ENCODE measurements at places on chromosomes 7 and 10.

DNA sequence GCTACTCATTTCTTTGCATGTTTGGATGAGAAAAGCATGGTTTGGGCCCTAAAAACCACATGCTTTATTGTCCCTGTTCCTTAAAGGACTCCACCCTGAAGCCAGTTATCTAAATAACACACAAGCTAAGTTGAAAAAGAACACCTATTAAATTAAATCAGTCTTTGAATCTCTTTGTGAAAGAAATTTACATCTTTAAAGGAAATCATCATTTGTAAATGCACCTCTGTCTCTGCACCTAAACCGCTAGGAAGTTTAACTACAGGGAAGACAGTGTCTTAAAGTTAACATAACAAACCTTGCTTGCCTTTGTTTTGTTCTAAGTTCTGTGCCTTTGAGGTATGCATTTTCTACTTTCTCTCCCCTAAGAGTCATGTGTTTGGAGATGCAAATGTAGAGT lies 52.6 kb downstream of the HTR7 start:
- no peak for DNase-seq

- DNase-seq: no peak
Measured at GRCh38 chr10:24448351-24448999, 239.5 kb downstream of the KIAA1217 start.

DNA sequence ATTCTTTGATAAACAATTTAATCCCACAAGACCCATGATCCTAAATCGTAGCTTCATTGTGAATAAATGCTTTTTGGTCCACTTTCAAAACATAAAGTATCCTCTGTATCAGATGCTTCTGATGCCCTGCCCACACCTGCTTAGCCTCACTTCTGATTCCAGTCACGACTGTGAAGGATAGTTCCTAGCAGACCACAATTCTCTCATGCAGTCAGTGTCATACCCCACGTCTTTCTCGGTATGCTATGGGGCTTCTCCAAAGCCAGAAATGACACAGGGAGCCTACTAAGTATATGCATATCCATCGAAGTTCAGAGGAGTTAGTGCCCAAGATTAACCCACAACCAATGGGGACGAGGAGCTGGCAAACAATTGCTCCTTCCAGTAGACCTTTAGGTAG lies 27.6 kb upstream of the CTNNA3 start:
- no peak for DNase-seq

GRCh38 chr10:70317272-70317942 lies 33.6 kb upstream of the NPFFR1 start:
- no peak for DNase-seq

- DNase-seq: no peak
Measured at GRCh38 chr10:86300931-86301830, 65.4 kb downstream of the GRID1 start.

DNA sequence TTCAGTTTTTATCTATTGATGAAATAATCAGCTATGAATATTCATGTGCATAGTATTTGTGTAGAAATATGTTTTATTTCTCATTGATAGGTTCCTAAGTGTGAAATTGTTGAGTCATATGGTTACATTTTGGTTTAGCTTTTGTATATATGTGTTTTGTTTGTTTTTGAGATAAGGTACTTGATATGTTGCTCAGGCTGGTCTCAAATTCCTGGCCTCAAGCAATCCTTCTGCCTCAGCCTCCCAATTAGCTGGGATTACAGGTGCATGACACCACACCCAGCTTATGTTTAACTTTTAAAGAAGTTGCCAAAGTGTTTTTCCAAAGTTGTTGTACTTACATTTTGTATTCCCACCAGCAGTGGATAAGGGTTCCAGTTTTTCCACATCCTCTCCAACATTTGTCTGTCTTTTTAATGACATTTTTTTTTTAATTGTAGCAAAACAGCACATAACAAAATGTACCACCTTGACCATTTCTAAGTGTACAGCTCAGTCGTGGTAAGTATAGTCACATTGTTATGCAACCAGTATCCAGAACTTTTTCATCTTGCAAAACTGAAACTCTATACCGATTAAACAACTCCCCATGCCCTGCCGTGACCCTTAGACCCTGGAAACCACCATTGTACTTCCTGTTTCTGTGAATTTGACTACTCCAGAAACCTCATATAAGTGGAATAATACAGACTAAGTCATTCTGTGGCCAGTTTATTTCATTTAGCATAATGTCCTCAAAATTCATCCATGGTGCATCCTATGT lies 12.6 kb upstream of the UBE2D1 start:
- DNase-seq: no peak

- DNase-seq: no peak
Measured at GRCh38 chr10:67770537-67770936, 67.5 kb downstream of the DNAJC12 start.

GRCh38 chr7:12623885-12624498 lies 53.5 kb downstream of the SCIN start:
- no peak for DNase-seq

DNA sequence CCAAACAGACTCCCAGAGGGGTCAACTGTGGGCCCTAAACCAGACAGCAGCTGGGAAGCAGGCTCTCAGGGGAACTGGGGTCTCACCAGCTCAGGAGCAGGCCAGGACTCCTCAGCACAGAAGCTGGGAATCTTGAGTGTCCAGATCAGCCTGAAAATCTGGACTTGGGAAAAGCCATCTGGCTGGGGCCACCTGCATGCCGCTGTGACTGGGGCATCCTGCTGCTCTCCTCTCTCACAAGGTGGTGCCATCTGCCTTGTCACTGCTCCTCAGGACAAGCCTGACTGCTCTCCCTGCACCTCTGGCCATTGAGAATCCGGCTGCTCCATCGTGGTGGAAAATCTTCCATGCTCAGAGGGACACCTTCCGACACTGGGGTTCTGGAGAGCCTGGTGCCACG lies 141.4 kb downstream of the PLPP4 start:
- DNase-seq: no peak

Data from activated T-cell treated with anti-CD3 and anti-CD28 coated beads for 24 hours (primary cell).